ENCODE measurements at places on chromosomes 7 and 10.
A peak's percentile ranks its signal among the peaks of the same experiment; 100 is the strongest.

GRCh38 chr7:33674804-33675411 lies 230.4 kb upstream of the BMPER start:
- peaks cover 61% of the 10 kb centered on the region for H3K4me1 ChIP-seq
- peak overlapping the region; percentile 82 for H3K27ac ChIP-seq
- DNase-seq, result no peak
- peaks cover 20% of the 10 kb centered on the region for H3K36me3 ChIP-seq
- H3K4me3 ChIP-seq, result no peak overlapping the region

GRCh38 chr10:22271786-22272185 lies 44.4 kb upstream of the COMMD3 start:
- H3K4me1 ChIP-seq, result peaks cover 5% of the 10 kb centered on the region
- no peaks in the 10 kb centered on the region for H3K36me3 ChIP-seq
- peaks cover 14% of the 10 kb centered on the region for H3K27me3 ChIP-seq

GRCh38 chr7:28222636-28223035 lies 42.0 kb upstream of the JAZF1 start:
- H3K36me3 ChIP-seq, result no peaks in the 10 kb centered on the region
- H3K27ac ChIP-seq, result no peak overlapping the region
- H3K4me1 ChIP-seq, result no peaks in the 10 kb centered on the region
- no peak overlapping the region for H3K4me3 ChIP-seq
- no peak for DNase-seq

GRCh38 chr7:38448584-38449234 lies 175.3 kb upstream of the TARP start:
- DNase-seq, result no peak
- no peaks in the 10 kb centered on the region for H3K27me3 ChIP-seq
- H3K4me3 ChIP-seq, result no peak overlapping the region
- H3K36me3 ChIP-seq, result no peaks in the 10 kb centered on the region
- no peaks in the 10 kb centered on the region for H3K4me1 ChIP-seq

GRCh38 chr7:12389089-12389700 lies 14.5 kb downstream of the VWDE start:
- no peak overlapping the region for H3K27ac ChIP-seq
- H3K36me3 ChIP-seq, result no peaks in the 10 kb centered on the region
- no peaks in the 10 kb centered on the region for H3K27me3 ChIP-seq
- no peak overlapping the region for H3K4me3 ChIP-seq

GRCh38 chr10:5818894-5819293 lies 5.7 kb upstream of the GDI2 start:
- DNase-seq, result no peak
- H3K4me3 ChIP-seq, result no peak overlapping the region
- H3K36me3 ChIP-seq, result peaks cover 4% of the 10 kb centered on the region
- peaks cover 8% of the 10 kb centered on the region for H3K27me3 ChIP-seq
- no peak overlapping the region for H3K27ac ChIP-seq

DNA sequence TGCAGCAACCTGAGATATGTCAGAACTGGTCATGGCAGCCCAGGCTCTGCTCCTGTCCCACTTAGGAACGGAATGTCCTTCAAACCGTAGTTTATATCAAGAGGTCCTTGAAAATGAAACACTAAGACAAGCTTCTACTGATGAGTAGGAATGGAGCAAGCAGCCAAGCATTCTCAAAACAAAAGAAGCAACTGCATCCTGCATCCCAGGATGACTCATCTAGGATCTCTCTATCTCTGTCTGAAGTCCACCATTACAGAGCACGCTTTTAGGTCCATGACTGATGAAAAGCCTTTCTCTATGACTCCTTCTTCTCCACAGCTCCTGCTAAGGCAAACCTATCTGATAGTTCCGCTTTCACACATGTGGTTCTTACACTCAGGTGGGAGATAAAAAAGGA lies 16.3 kb downstream of the MBL2 start:
- H3K27me3 ChIP-seq, result no peaks in the 10 kb centered on the region
- H3K36me3 ChIP-seq, result no peaks in the 10 kb centered on the region
- no peak for DNase-seq
- no peak overlapping the region for H3K27ac ChIP-seq

DNA sequence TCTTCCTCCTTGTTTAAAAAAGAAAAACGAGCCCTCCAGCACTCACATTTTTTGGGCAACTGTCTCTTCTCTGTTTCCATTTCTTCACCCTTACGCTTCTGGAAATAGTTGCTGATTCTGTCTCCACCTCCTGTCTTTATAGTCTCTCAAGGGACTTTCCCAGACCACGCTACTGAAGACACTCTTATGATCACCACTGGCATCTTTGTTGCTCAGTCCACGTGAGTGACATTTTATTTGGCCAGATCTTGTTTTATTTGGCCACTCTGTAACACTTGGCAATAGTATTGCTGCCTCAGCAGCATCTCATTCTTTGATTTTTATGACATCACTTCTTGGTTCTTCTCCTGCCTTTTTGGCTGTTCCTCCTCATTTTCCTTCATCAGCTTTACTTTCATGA lies 21.6 kb upstream of the NME8 start:
- no peak for DNase-seq
- no peak overlapping the region for H3K27ac ChIP-seq
- no peaks in the 10 kb centered on the region for H3K4me1 ChIP-seq
- H3K36me3 ChIP-seq, result peaks cover 4% of the 10 kb centered on the region
- no peak overlapping the region for H3K4me3 ChIP-seq

- peaks cover 48% of the 10 kb centered on the region for H3K4me1 ChIP-seq
- H3K27ac ChIP-seq, result no peak overlapping the region
- peaks cover 3% of the 10 kb centered on the region for H3K27me3 ChIP-seq
- H3K4me3 ChIP-seq, result peak overlapping the region; percentile 98
- DNase-seq, result no peak
Measured at GRCh38 chr7:129052441-129052840, 2.5 kb downstream of the TNPO3 start.

DNA sequence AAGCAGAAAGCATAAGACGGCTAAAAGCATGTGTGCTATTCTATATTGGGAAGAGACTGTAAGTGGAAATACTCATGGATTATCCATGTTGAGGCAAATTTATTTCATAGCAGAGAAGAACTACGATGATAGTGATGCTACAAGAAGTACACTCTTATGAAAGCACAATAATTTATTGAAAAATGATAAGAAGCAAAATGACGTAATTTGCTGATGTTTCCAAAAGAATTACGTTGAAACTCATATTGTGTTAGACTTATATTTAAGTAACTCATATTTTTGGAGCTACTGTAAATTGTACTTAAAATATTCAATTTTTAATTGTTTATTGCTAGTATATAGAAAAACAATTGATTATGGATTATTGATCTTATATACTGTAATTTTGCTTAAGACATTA lies 1622.5 kb downstream of the REEP3 start:
- H3K27me3 ChIP-seq, result no peaks in the 10 kb centered on the region
- no peak for DNase-seq
- no peaks in the 10 kb centered on the region for H3K36me3 ChIP-seq
- no peaks in the 10 kb centered on the region for H3K4me1 ChIP-seq
- no peak overlapping the region for H3K27ac ChIP-seq

DNA sequence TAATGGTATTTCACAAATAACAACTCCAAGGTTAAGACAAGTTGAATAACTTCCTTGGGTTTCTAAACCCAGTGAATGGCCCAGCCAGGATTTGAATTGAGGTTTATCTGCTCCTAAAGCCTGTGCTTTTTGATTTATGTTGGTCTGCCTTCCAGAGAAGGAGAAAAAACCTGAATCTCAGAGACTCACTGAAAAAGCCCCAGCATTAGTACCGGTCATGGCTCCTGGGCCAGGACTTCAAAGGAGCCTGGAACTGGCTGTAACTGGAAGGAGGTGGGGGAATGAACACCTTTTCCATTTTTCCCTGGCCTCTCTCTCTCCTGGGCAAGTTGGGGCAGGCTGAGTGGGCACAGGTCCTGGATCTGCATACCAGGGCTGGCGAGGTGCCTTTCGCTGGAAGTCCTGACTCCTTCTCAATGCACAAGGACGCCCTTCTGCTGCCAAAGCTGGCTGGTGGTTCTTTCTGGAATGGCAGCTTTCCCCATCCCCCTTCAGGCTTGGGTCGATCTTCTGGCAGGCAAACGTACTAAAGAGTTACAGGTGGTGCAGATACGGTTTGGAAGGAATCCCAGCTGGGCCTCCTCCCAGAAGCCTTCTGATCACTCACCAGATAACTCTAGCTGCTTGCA lies 268.2 kb downstream of the PTEN start:
- no peak overlapping the region for H3K4me3 ChIP-seq
- H3K27me3 ChIP-seq, result no peaks in the 10 kb centered on the region
- no peak overlapping the region for H3K27ac ChIP-seq

GRCh38 chr7:82904871-82905270 lies 257.8 kb downstream of the PCLO start:
- H3K4me1 ChIP-seq, result no peaks in the 10 kb centered on the region
- H3K36me3 ChIP-seq, result no peaks in the 10 kb centered on the region
- peaks cover 3% of the 10 kb centered on the region for H3K27me3 ChIP-seq
- no peak overlapping the region for H3K4me3 ChIP-seq

GRCh38 chr10:66162560-66163143 lies 763.2 kb upstream of the LRRTM3 start:
- H3K4me3 ChIP-seq, result no peak overlapping the region
- H3K27me3 ChIP-seq, result no peaks in the 10 kb centered on the region
- no peaks in the 10 kb centered on the region for H3K36me3 ChIP-seq
- DNase-seq, result no peak

- no peak for DNase-seq
- H3K27me3 ChIP-seq, result no peaks in the 10 kb centered on the region
- no peak overlapping the region for H3K27ac ChIP-seq
- no peak overlapping the region for H3K4me3 ChIP-seq
Measured at GRCh38 chr10:38054361-38054797, 39.8 kb upstream of the ZNF37A start.

DNA sequence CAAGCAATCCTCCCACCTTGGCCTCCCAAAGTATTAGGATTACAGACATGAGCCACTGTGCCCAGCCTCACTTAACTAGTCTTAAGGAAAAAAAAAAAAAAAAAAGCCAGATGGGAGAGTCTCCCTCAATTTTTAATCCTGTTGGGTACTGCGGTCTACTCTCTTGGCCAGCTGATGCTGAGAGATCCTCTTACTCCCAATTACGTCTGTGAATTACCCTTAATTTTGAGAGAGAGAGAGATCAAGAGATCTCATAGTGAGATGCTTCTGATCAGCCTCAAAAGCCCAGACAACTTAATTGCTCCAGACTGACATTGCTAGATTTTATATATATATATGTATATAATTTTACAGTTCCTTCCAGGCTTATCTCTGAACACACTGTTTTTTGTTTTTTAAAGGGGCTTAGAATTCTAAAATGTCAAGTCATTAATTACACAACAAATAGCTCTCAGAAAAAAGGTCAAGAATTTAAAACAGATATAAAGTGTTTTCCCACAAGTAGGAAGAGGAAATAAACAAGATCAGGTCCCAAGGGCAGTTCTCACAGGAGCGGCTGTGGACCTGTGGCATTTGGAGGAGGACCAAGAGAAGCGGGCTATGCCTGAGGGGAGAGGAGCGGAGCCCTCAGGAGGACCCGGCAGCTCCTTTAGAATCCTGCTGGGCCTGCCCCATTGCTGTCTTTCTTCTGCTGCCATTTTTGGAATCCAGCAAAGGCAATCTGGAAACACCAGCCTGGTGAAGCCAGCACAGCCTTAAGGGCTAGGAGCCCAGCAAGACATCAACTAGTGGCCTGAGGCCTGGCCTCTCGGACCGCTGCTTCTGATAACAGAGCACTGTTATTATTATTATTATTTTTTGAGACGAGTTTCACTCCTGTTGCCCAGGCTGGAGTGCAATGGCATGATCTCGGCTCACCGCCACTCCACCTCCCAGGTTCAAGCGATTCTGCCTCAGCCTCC lies 30.1 kb downstream of the DENND2A start:
- DNase-seq, result no peak
- peaks cover 3% of the 10 kb centered on the region for H3K27me3 ChIP-seq
- H3K4me3 ChIP-seq, result no peak overlapping the region
- peak overlapping the region; percentile 41 for H3K27ac ChIP-seq
- H3K36me3 ChIP-seq, result peaks cover 18% of the 10 kb centered on the region

DNA sequence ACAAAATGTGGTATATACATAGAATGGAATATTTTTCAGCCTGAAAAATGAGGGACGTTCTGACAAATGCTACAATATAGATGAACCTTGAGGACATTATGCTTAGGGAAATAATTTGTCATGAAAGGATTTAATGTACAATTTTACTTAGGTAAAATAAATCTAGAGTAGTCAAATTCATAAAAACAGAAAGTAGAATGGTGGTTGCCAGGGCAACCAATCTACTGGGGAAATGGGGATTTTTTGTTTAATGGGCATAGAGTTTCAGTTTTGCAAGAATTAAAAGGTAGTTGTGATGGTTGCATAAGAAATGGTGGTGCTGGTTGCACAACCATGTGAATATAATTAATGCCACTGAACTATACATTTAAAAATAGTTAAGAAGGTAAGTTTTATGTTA lies 296.0 kb upstream of the SP4 start:
- no peak for DNase-seq
- H3K4me3 ChIP-seq, result no peak overlapping the region
- peaks cover 12% of the 10 kb centered on the region for H3K4me1 ChIP-seq
- no peak overlapping the region for H3K27ac ChIP-seq
- peaks cover 10% of the 10 kb centered on the region for H3K27me3 ChIP-seq
- H3K36me3 ChIP-seq, result peaks cover 7% of the 10 kb centered on the region
